ENCODE measurements at places on chromosomes 7 and 10. TPM values are rescaled to one million over a fixed set of nuclear protein-coding genes. Genes with fewer than 3 reads are reported as not detected.

The SPDYE6 gene
- not detected for total RNA-seq

The CDK14 gene
- total RNA-seq, result 1.9 TPM

GRCh38 chr7:20395104-20395503, 64.4 kb downstream of the ITGB8 start:
- no peak overlapping the region for H3K27ac ChIP-seq
- no peak for DNase-seq
- H3K27me3 ChIP-seq, result no peaks in the 10 kb centered on the region
- no peaks in the 10 kb centered on the region for H3K4me1 ChIP-seq

DNA sequence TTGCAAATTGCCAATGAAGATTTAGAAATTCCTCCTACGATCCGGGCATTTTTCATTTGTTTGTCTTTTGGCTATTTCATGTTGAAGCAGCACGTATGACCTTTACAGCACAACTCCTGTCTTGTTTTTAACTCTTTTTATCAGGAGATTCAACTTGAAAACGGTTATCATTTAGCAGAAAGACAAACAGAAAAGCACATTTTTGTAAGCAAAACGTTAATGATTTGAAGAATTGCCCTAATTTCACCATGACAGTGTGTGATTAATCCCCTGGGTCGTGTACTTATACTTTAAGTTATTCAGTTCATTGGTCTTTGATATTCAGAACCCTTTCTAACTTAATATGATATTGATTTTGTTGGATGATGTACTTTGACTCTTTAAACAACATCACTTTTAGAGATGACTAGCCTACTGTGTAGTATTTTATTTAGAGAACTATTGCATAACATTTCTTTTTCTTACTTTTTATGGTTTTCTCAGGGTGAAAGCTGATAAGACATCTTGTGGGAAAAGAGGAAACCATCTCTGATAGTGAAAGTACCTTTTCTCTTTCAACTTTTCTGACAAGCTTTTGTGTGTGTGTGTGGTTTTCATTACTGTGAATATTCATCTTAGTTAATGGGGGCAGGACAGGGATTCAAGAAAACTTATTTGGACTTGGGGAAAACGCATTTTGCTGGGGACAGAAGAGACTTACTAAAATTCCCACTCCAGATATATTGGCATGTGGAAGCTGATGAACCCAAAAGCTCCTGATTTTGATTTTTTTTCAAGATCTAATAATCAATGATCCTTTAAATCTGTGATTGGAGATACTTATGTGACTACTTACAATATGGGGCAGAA, 8.1 kb downstream of the HHEX start:
- DNase-seq, result no peak
- no peaks in the 10 kb centered on the region for H3K4me1 ChIP-seq
- no peaks in the 10 kb centered on the region for H3K27me3 ChIP-seq
- no peak overlapping the region for H3K4me3 ChIP-seq

DNA sequence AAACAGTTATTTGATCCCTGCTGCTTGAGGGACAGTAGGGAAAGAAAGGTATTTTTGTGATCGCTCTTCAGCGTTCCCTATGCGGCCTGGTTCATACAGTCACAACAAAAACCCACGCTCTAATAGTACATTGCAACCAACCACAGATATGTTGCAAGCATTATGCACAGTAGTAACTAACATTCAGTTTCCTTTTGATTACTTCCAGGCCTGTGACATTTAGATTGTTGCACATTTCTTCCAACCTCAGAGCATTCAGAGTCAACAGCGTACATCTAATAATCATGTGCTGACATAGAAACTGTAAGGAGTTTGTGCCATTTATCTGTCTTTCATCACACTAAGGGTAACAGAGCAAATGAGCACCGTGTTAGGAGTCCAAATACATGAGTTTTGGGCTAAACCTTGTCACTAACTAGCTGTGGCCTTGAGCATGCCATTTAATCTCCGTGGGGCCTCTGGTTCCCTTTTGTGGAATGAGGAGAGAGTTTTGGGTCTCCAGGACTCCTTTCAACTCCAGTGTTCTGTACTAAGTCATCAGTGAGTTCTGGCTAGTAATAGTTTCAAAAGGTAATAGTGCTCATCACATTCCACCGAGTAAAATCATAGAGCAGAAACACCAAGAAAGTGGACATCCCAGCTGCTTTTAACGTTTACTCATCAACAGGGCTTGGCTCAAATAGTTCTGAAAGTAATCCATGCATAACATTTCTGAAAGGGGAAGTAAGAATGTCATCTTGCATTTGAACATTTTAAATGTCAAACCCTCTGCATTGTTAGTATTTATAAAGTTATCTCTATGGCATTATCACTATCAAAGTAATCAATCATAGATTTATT, 99.0 kb upstream of the FZD1 start:
- H3K4me1 ChIP-seq, result no peaks in the 10 kb centered on the region
- H3K27ac ChIP-seq, result peak overlapping the region; percentile 4
- H3K27me3 ChIP-seq, result no peaks in the 10 kb centered on the region

DNA sequence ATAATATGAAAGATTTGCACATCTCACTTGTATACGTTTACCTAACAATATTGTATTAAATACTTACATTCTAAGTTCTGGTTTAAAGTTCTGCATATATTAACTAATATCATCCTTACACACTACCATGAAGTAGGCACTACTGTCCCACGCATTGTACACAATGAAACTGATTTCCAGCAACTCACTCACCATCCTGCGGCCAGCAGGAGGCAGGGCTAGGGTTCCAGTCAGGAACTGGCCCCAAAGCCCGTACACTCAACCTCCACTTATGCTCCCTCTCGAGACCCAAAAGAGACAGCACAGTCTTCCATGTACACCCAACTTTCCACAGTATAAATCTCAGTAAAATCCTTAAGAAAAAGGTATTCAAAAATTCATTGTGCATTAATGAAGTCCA, 41.4 kb downstream of the GRID1 start:
- no peak overlapping the region for H3K4me3 ChIP-seq
- H3K27ac ChIP-seq, result no peak overlapping the region
- H3K36me3 ChIP-seq, result no peaks in the 10 kb centered on the region
- H3K27me3 ChIP-seq, result no peaks in the 10 kb centered on the region

The PRR15 gene
- 129 TPM for total RNA-seq

- H3K27ac ChIP-seq, result no peak overlapping the region
- DNase-seq, result no peak
- H3K36me3 ChIP-seq, result peaks cover 4% of the 10 kb centered on the region
Observed at GRCh38 chr10:38032886-38033285, 22.4 kb downstream of the ZNF33A start.

- DNase-seq, result no peak
- no peak overlapping the region for H3K4me3 ChIP-seq
- no peaks in the 10 kb centered on the region for H3K27me3 ChIP-seq
- no peak overlapping the region for H3K27ac ChIP-seq
Observed at GRCh38 chr7:157558516-157558874, 221.7 kb downstream of the DNAJB6 start.

The HMX2 gene
- total RNA-seq, result 0.13 TPM

DNA sequence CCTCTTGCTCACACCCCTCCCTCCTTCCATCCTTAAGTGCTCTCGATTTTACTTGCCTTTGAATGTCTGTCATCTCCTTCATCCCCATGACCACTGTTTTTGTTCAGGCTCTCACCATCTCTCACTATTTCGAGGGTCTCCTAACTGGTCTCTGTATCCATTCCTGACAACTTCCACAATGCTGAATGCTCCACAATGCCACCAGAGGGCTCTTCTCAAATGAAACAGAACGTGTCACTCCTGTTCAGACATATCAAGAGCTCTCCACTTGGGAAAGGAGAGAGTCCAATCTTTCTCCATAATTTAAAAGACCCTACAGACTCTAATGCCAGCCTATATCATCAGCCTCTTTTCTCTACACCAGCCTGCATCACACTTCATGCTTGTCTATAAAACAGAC, 9.0 kb upstream of the SLC13A1 start:
- H3K4me1 ChIP-seq, result no peaks in the 10 kb centered on the region
- no peak overlapping the region for H3K4me3 ChIP-seq
- H3K36me3 ChIP-seq, result no peaks in the 10 kb centered on the region

- H3K4me3 ChIP-seq, result no peak overlapping the region
- no peak overlapping the region for H3K27ac ChIP-seq
- no peaks in the 10 kb centered on the region for H3K4me1 ChIP-seq
Observed at GRCh38 chr10:132247943-132248342, 59.8 kb downstream of the STK32C start.

The GPR26 gene
- total RNA-seq, result not detected

DNA sequence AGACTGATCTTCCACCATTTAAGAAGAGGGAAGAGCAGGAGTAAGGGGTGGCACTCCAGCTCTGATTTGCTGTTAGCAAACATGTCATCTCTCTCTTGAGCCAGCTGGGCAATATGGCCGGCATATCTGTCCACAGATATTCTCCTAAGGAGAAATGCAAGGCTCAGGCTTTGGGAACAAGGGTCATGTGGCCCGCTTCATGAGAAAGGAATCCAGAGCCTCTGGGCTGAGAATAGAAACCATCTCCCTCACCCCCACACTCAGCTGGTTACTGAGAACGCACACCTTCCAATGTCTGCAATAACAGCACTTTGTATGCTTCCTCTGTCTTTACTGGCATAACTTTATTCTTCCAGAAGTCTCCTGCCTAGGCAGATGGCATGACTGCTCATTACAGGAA, 171.2 kb downstream of the ELMO1 start:
- H3K27ac ChIP-seq, result no peak overlapping the region
- H3K4me3 ChIP-seq, result no peak overlapping the region
- H3K36me3 ChIP-seq, result no peaks in the 10 kb centered on the region

- DNase-seq, result peak; percentile 77
- H3K36me3 ChIP-seq, result no peaks in the 10 kb centered on the region
- H3K27me3 ChIP-seq, result no peaks in the 10 kb centered on the region
- H3K27ac ChIP-seq, result no peak overlapping the region
- no peaks in the 10 kb centered on the region for H3K4me1 ChIP-seq
Observed at GRCh38 chr7:786472-787255, 45.6 kb upstream of the SUN1 start.

DNA sequence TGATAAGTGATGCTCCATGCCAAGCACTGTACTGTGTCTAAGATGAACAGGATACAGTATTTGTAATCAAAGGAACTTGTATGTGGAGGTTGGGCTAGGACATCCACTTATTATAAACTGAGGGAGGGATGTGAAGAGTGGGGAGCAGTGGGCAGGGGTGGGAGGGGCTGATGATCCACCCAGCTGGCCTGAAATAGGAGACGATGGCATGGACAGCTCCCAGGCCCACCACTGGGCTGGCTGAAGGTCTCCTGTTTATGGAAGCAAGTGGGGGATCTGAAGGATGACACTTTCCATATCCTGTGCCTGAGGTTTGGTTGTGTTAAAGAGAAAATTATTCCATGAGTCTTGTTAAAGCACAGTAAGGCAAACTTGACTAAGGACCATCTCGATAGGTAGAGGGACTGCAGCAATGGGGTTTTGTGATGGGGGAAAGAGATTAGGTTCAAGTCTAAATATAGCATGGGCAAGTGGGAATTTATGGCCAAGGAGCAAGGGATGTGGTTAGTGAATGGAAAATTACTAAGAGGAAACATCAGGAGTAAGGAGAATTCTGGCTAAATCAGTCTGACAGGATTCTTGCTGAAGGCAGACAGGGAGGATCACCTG, 124.6 kb downstream of the CCNY start:
- H3K36me3 ChIP-seq, result no peaks in the 10 kb centered on the region
- no peak for DNase-seq
- no peak overlapping the region for H3K4me3 ChIP-seq
- peaks cover 6% of the 10 kb centered on the region for H3K4me1 ChIP-seq
- H3K27ac ChIP-seq, result no peak overlapping the region
- no peaks in the 10 kb centered on the region for H3K27me3 ChIP-seq

The TRPV6 gene
- 0.61 TPM for total RNA-seq

The TMEM26 gene
- 0.50 TPM for total RNA-seq

DNA sequence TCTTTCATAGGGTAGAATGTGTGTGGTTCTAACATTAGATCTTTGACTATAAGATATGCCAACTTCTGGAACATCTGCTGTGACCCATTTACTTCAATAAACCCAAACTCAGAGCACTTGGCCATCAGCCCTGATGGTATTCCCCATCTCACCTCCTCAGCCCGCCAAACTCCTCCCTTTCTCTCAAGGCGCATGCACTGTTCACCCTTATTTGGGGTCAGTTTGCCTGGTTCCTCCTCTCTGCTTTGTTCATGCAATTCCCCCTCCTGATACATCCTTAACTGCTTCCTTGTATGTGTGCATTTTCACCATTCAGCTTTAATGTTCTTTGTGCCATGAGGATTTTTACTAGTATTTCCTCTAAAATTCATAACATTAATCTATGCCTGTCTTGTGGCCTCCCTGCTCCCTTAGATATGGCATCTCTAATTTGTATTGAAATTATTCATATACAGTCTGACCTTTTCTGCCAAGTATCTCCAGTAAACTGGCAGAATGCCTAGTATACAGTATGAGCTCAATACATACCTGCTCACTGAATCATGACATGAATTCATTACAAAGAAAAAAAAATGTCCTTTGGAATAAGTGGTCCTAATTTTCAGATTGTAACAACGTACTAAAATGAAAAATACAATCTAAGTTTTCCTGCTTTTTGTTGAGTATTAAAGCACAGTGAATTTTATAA, 336.8 kb upstream of the IGFBP3 start:
- no peak for DNase-seq
- H3K27ac ChIP-seq, result no peak overlapping the region
- H3K36me3 ChIP-seq, result no peaks in the 10 kb centered on the region
- no peaks in the 10 kb centered on the region for H3K27me3 ChIP-seq
- no peaks in the 10 kb centered on the region for H3K4me1 ChIP-seq
- no peak overlapping the region for H3K4me3 ChIP-seq

The PKD1L1 gene
- total RNA-seq, result 0.40 TPM

The BLNK gene
- 13.5 TPM for total RNA-seq

- H3K36me3 ChIP-seq, result no peaks in the 10 kb centered on the region
- no peak for DNase-seq
- H3K4me3 ChIP-seq, result no peak overlapping the region
Observed at GRCh38 chr10:126131341-126131740, 235.0 kb downstream of the FANK1 start.

The CRTAC1 gene
- 1.4 TPM for total RNA-seq

The CALML5 gene
- not detected for total RNA-seq

- no peaks in the 10 kb centered on the region for H3K36me3 ChIP-seq
- H3K27ac ChIP-seq, result peak overlapping the region; percentile 12
- no peaks in the 10 kb centered on the region for H3K27me3 ChIP-seq
- H3K4me1 ChIP-seq, result no peaks in the 10 kb centered on the region
Observed at GRCh38 chr10:490891-491571, 198.4 kb downstream of the DIP2C start.

DNA sequence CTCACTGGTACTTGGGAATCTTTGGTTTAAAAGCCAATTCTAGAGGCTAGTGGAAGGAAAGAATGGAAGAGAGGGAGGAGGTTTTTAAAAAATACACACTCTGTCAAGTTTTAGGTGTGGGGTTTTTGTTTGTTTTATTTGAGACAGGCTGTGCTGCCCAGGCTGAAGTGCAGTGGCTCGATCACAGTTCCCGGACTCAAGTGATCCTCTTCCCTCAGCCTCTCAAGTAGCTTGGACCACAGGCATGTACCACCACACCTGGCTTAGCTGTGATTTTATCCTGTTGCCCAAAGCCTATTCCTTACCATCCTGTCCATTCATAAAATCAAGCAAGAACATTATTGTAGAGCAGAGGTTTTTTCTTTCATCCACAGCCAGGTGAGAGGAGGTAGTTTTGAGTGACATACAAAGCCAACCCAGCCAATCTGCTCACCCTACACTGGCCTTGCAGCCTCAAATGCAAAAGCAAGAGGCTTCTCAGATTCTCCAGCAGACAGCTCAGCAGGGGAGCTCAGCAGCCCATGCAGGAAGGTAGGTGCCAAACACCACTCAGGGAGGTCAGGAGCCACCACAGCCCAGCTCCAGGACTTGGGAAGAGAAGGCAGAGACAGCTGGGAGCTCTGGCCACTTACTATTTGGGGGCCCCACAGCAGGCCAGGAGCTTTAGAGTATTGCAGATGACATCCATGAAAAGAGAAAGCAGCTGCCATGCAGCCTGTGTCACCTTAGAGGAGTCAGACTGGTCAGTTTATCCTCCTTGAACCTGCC, 65.8 kb downstream of the TMEM209 start:
- H3K36me3 ChIP-seq, result no peaks in the 10 kb centered on the region
- DNase-seq, result no peak
- no peak overlapping the region for H3K27ac ChIP-seq
- H3K4me1 ChIP-seq, result peaks cover 4% of the 10 kb centered on the region
- H3K4me3 ChIP-seq, result no peak overlapping the region
- no peaks in the 10 kb centered on the region for H3K27me3 ChIP-seq
